CD4-positive, alpha-beta T cell treated with Interleukin-15 for 1 hour (primary cell): ENCODE measurements at places on chromosomes 5 and 9.

DNA sequence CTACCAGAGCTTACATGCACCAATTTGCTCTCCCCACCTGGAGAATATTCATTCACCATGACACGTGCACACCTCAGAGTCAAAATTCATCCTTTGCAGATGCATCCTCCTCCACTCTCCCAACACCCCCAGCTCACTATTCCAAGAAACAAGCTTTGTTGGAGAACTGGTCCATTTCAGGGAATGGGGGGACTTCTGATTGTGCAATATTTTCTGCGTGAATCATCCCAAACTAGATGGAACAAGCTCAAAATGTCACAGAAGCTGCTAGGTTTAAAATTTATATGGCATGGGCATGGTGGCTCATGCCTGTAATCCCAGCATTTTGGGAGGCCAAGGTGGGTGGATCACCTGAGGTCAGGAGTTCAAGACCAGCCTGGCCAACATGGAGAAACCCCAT, 3.6 kb downstream of the GLDC start:
- DNase-seq, result no peak

DNA sequence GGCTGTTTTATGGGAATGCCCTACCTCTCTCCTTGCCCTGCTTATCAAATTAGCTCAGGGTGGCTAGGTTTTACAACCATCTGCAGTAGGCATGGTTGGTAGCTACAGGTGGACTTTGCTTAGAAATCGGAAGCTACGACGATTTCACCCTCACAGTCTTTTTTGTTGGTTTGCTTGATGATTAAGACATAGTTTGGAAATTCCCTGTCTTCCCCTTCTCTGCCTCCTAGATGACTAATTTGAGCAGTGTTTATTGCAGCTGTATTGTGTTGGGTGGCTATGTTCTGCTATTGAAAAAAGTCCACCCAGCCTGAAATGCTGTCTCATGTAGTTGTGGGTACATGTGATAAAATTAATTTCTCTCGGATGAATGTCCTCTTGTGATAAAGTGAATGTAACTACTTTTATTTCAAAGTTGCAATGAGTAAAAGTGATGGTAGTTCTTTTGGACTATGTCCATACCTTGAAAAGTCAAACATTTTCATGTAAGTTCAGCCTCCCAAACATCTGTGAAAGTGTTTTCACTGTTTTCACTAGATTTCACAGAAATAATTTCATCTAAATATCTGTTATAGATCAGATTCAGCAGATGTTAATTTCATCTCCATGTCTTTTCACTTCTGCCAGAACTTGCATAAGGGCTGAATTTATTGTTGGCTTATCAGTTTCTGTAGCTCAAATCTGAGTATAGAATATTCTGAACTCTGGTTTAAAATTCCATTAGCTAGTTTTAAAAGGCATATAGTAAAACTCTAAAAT, 37.3 kb upstream of the FYB1 start:
- peak; percentile 26 for DNase-seq

GRCh38 chr9:131926360-131926922, 153.2 kb downstream of the MED27 start:
- DNase-seq, result no peak

GRCh38 chr9:36772449-36773403, 200.0 kb downstream of the MELK start:
- no peak for DNase-seq

- DNase-seq, result no peak
Observed at GRCh38 chr5:55480781-55481180, 54.0 kb downstream of the PLPP1 start.

DNA sequence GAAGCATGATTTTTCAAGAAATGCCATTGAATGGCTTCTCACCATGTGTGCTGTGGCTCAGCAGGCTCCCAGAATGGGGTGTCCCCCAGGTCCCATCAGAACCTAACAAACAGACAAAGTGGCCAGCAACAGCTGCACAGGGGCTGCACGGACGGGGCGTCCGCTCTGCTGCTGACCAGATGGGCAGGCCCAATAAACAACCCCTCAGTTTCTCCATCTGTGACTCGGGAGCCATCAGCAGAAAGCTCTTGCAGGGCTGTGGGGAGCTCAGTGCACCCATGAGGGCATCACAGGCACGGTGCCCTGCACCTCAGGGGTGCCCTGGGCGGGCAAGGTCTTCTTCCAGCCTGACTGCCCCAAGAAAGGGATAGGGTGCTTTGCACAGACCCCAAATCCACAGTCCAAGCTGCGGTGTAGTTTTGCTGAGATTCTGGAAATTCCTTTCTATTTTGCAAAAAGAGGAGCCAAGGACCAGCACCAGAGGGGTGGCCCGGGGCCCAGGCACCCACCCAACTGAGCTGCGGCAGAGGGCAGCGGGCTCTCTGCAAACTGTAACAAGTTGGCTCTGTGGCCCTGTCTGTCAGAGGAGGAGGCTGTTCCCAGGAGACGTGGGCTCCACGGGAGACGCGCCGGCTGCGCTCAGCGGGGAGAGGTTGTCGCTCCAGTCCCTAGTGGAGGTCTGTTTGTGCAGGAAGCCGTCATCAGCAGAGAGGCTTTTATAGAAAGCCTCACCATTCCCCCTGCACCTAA, 138.7 kb upstream of the PPP1R26 start:
- DNase-seq, result no peak

GRCh38 chr5:11304641-11305040, 543.6 kb upstream of the DAP start:
- no peak for DNase-seq

DNA sequence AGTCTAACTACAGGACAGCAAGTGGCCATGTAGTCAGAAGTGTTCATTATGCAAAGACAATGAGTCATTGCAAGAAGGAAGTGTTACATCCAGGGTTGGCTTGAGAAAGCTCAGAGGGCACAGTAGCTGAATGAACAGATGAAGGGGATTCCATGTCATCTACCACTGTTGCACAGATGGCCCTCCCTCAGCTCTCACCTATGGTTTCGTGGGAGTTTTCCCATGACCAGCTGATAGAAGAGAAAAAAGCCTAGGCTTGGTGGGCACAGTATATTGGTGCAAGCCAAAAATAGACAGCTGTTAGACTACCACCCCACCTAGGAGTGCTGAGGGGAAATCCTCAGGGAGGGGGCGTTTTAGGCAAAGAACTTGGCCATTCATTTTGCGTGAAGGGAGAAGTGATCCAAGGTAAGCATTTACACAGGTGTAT, 217.0 kb downstream of the DMRT2 start:
- no peak for DNase-seq

GRCh38 chr5:28344836-28345433, 1306.5 kb upstream of the CDH9 start:
- DNase-seq, result no peak

DNA sequence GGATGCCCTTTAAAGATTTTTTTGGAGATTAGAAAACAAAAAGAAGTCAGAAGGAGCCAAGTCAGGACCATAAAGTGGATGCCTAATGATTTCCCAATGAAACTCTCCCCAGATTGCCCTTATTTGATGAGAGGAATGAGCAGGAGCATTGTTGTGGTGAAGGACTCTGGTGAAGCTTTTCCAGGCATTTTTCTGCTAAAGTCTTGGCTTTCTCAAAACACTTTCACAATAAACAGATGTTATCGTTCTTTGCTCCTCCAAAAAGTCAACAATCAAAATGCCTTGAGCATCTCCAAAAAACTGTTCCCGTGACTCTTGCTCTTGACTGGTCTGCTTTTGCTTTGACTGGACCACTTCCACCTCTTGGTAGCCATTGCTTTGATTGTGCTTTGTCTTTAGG, 121.8 kb downstream of the CAAP1 start:
- DNase-seq, result no peak

GRCh38 chr9:20303066-20303465, 319.2 kb downstream of the MLLT3 start:
- DNase-seq, result no peak

GRCh38 chr5:36657563-36657995, 51.2 kb downstream of the SLC1A3 start:
- DNase-seq, result peak; percentile 53

DNA sequence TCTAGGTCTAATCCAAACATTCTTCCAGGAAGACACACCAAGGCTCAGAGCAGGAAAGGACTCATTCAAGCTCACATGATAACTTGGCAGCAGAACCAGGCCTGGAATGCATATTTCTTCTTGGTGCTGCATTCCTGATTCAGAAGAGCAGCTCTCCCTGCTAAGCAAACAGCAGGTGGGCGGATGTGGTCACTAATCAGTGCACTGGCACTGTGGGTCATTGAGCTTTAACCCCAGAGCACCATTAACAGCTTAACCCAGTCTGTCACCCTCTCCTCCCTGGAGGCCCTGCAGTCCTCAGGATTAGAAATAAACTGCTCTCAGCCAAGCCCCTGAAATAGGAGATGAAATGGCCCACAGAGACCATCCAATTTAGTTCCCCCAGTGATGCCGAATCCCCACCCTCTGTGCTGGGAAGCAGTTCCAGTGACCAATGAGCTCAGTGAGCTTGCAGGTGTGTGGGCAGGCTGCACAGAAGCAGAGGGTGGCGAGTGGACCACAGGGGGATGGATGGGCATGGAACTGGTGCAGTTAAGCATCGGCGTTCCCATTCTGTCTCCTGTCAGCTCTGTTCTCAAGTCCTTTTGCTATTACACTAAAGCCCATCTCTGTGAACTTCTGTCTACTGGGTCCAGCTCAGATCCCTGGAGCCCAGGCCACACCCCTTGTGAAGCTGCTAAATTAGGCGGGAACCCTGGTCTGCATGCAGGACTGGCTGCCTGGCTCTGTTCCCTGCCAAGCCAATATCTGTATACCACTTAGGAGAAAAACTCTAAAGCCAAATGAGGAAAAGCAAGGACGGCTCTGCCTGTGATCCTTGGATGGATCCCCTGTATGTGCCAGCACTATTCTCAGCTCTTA, 16.6 kb upstream of the MEGF9 start:
- no peak for DNase-seq

DNA sequence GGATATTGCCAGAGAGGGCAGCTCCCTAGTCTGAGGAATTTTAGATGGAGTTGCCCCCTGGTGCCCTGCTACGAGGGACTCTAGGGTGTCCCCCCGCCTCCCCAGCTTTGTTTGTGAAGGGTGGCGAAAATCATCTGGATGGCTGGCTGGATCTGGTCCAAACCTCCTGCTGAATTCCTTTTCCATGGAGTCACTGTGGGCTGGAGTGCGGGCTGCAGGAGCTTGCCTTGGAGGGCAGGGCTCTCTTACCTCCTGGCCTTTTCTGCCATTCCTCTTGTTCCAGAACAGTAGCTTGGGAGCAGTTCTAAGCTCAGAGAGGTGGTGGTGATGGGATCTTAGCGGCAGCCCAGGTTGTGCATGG, 2.1 kb downstream of the SYNPO start:
- no peak for DNase-seq

- DNase-seq, result no peak
Observed at GRCh38 chr9:126709241-126709640, 95.5 kb downstream of the LMX1B start.

GRCh38 chr5:4019009-4019769, 423.6 kb downstream of the IRX1 start:
- DNase-seq, result no peak

GRCh38 chr9:131167146-131167692, 41.8 kb downstream of the NUP214 start:
- no peak for DNase-seq

DNA sequence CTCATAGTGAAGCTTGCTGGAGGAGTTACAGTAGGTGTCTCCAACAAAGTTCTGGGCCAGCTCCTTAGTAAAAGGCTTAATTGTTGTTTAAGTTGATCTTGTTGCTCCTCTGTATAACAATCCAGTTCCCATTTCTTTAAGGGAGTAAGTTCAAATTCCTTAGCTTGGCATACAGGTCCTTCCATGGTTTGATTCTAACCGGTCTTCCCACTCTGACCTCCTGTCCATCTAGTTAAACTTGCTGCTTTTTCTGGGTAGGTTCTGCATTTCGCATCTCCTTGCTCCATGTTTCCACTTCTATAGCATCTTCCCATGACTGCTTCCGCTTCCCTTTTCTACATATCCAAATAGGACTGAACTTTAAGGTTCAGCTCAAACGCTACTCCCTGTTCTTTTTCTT, 95.5 kb downstream of the ARHGAP26 start:
- DNase-seq, result no peak

DNA sequence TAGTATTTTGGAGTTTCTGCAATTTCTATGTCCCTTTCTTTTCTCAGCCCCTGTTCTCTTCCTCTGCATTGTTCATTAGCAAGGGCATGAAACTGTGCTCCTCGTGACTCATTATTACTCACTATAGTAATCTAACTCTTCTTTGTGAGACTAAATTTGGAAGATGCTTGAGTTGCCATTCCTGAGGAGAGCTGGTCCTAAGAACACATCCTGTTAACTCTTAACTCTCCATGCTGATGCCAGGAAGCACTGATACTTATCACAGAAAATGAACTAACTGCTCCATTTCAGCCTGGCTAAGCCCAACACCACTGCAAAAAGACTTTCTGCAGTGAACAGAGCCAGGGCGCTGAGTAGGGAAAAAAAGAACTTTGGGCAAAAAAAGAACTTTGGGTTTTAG, 10.6 kb upstream of the CSNK1A1 start:
- no peak for DNase-seq

DNA sequence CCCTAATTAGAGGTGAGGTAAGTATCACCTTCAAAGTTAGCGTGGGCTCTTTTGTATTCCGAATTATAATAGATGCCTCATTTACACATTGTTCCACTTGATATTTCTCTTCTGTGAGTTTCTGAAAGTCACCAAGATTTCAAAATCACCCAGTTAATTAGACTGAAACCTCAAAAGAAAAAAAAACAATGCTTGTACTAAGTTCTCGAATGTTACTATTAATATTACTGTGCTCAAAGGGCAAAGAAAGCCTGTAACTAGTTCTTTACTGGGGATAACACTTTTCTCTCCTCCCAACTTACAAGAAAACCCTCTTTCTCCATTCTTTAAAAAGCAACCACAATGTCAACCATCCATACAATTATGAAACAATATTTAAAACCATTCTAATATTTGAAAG, 98.5 kb downstream of the STRBP start:
- DNase-seq, result no peak

GRCh38 chr5:74192606-74193299, 447.8 kb downstream of the ENC1 start:
- no peak for DNase-seq

- no peak for DNase-seq
Observed at GRCh38 chr5:135313946-135314345, 85.1 kb downstream of the MACROH2A1 start.

DNA sequence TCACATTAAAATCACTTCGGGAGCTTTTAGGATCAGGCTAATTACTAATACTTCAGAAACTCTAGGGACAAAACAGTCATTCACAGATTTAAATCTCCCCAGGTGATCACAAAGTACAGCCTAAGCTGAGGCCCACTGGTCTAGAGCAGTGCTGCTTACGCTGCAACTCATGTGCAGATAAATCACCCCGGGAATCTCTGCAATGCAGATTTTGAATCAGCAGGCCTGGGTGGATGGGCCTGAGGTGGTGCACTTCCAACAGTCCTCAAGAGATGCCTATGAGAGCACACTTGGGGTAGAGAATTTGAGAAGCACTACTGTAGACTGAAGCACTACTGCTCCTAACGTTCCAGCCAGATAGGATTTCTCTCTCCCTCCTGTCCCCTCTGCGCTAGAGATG, 28.4 kb downstream of the CSF1R start:
- no peak for DNase-seq
